Germinal center (tissue), 1 donor: ENCODE measurements at places on chromosomes 5 and 9.
A peak's percentile ranks its signal among the peaks of the same experiment; 100 is the strongest.

DNA sequence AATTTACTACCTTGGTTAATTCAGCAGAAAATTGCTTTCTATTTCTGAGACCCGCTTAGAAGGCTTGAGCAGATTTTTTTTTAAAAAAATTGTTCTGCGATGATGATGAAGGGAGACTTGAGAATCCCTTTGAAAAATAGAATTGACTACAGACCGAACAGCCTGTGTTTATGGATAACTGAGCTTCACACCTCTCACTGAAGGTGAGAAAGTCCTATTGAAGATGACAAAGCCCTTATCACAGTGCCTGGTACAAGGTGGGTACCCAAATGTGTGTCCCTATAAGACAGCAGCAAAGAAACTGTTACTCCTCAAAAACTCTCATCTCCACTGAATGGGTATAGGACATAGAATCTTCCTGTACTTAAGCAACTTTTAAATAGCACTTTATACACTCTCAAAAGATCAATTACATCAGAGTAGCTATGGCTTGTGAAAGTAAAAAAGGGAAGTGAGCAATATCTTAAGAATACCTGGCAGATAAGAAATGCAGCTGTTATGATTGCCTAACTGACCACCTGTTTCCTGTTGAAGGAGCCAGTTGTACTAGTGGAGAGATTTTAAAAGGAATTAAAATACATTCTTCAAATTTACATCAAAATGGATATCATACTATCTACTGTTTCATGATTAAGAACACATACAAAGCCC lies 419.7 kb downstream of the CHSY3 start:
- DNase-seq = peak; percentile 24

DNA sequence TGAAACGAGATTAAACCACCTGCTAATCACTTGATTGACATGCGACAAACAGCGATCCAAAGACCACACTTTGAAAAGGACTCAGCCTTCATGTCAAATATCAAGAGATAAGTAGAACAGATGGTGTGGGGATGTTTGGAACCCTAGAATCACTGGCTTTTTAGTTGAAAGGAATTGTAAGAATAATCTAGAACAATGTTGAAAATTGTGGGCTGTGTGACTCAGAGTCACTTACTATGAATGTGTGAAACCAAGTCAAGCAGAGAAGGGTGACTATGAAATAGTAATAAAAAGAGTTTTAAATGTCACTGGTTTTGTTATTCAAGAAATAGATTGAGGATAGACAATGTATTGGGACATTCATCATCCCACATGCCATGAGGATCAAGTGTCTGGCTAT lies 14.1 kb upstream of the C1QTNF3 start:
- no peak for DNase-seq

- peak; percentile 27 for DNase-seq
Observed at GRCh38 chr5:156815988-156816599, 34.0 kb upstream of the PPP1R2B start.

GRCh38 chr5:125043781-125044391 lies 297.4 kb upstream of the ZNF608 start:
- no peak for DNase-seq

DNA sequence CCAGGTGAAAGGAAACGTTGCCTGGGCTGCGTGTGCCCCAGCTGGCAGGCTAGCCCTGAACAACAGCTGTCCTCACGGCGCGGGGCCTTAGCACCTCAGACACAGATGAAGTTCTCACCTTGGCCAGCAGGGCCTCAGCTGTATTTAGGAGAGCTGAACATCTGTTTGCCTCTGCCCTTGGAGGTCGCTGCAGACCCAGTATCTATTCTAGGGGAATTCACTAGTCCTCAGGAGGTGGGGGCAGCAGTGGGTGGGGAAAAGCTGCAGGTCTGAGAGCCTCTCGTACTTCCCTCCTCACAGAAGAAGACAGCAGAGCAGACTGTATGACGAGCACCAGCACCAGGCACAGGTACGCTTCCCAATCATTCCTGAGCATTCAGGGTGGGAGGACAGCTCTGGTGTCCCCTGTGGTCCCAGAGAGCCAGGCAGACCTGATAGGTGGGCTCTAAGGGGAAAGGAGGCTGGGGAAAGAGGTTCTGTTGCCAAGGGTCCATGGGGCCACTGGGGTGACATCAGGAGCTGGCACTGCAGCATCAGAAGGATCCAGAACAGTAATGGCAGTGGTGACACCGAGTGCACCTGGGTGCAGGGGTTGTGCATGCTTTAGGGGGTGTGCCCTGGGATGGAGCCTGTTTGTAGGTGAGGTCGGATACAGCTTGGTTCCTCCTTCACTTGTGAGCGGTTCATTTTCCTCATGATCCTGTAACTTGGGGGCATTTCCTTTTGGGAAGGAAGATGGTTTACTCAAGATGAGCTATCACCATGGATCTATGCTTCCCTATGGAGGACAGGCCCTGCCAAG lies 13.8 kb downstream of the CD74 start:
- DNase-seq = peak; percentile 87

GRCh38 chr5:130279386-130279785 lies 375.1 kb downstream of the CHSY3 start:
- no peak for DNase-seq

- DNase-seq = no peak
Observed at GRCh38 chr5:997001-997474, 11.6 kb upstream of the NKD2 start.

DNA sequence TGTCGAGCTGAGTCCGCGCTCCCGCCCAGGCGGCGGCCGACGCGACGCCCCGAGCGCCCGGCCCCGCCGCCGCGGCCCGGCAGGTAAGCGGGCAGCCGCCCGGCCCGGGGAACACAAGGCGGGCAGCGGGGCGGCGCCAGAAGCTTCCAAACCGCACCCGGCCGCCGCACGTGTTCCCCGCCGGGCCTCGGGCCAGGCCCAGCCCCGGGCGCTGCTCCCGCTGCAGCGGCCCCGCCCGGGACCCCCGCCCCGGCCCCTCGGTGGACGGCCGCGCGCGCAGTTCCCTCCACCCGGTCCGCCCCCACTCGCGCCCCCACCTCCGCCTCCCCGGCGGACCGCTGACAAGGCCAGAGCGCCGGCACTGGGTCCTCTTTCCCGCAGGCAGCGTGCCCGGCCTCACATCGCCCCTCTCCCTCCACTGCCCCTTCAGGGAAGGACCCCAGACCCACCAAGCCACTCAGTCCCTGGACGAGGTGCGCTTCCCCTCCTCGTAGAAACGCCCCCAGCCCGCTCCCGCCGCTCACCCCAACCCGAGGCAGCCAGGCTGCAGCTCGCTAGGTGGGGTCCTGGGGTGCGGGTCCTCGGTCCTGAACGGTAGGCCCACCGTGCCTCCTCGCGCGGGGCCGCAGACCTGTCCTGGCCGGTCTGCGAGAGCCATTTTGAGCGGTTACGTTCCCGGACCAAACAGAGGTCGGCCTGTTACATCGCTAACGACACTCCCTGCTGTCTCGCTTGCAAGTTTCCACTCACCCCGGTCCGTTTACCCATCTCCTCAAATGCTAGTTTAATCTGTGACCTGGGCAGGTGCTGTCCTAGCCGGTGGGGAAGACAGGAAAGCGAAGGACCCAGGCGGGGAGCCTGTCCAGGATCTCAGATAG lies 475 bp downstream of the WDR5 start:
- DNase-seq = peak; percentile 35

GRCh38 chr5:138981586-138981985 lies 106.5 kb upstream of the LRRTM2 start:
- no peak for DNase-seq

DNA sequence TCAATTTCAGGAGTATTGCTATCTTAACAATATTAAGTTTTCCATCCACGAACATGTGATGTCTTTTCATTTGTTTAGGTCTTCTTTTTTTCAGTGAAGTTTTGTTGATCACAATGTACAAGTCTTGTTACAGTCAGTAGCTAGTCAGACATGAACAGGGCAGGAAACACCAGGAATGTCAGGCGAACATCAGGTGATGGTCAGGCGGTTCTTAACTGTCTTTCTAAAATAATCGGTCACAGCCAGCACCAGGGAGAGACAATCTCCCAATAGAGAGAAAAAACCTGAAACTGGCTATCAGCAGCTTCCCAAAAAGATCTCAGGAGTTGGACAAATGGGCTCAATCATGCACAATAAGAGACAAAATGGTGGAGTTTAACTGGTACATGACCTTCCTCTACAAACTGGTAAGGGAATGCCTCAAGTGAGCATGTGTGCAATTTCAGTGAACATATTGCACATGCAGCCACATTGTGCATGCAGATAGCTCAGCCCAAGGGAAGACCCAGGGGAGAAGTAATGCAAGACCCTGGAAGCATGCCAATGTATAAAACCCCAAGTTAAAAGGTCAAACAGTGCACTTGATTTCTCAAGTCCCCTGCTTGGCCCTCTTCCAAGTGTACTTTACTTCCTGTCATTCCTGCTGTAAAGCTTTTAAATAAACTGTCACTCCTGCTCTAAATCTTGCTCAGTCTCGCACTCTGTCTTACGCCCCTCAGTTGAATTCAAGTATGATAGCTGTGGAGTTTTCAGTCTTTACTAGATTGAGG lies 176.1 kb upstream of the RASEF start:
- DNase-seq = no peak

- DNase-seq = no peak
Observed at GRCh38 chr5:87278590-87279100, 11.0 kb downstream of the RASA1 start.

DNA sequence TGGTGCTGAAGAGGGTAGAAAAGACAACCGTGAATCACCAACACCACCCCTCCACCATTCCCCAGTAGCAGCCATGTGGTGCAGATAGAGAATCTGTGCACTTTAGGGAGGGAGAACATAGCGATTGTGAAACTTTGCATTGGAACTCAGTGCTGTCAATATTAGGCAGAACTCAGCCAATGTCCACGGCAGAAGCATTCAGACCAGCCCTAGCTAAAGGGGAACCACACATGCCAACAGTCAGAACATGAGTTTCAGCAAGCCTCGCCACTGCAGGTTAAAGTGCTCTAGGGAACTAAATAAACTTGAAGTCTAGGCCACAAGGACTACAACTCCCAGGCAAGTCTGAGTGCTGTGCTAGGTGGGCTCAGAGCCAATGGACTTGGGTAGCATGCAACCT lies 38.5 kb upstream of the DEPDC1B start:
- no peak for DNase-seq

DNA sequence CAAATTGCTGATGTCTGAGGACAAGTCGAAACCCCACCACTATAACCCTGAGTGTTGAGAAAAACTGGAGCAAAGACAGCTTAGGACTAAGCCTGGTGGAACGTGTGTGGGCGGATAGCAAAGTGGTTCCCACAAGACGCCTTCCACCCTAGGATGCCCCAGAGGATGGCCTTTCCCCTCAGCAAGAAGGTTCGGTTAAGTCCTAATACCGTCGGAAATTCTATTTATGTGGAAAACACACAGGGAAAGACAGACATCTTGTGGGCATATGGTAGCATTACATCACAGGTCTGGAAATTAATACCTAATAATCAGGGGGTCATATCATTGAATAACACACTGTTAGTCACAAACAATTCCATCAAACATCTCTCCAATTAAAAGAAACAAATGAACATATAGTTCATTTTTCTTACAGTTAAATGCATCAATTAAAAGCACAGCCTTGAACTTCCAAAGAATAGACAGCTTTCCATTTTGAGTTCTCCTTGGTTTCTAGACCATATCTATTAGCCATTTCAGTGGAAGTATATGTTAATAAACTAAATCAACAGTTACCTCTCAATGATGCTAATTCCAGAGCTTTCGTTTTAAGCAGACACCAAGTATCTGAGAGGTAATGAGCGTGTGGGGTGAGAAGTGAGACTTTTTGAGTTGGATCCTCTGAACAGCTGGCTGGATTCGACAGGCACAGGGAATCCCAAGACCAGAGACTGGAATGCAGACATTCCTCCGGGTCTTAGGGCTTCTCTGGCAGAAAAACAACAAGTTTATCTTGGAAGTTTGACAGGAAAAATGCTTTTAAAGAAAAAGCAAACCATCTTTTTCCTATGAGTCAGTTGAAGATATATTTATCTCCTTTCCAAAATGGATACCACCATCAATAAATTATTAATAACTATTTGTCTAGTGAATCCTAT lies 2.9 kb upstream of the ICE1 start:
- DNase-seq = no peak

DNA sequence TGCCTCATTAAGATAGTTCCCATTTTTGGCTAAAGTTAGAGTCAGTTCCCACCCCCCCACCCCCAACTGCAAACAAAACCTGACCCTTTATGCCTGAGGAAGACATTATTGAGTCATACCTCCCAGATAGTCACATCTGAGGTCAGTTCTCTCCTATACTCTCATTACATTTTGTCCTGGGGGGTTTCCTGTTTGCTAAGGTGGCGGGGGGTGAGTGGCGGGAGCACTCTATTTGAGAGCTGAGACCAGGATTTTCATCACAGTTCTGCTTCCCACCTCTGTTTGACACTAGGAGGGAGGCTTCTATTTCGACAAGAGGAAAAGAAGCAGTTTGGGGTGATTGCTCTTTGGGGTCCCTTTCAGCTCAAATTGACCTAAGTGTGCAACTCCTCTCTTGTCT lies 59.4 kb upstream of the ICE1 start:
- no peak for DNase-seq

GRCh38 chr5:124602925-124603650 lies 143.4 kb downstream of the ZNF608 start:
- no peak for DNase-seq

DNA sequence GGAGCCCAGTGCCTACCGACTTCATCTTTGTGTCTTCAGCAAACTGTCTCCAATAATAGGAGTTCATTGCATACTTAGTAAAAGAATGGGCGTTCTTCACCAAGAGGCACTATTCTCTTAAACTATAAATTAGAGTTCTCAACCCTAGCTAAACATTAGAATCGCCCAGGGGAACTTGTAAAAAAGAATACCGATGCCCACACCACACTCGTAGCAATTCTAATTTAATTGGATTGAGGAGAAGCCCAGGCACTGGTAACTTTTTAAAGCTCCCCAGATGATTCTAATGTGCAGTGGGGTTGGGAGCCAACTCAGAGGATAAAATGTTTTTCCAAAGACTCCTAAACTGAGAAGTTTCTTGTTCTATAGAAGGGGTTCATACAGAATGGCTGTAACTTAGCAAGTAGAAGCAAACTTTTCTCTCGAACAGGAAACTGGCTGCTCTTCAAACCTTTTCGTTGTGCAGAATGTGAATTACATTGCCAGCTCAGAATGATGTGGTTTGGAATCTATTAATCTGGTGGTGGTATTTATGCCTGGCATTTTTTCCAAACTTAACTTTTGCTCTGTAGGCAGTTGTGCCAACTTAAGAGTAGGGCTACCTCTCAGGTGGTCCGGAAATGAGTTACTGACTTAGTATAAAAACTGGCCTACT lies 26.4 kb upstream of the NFIB start:
- DNase-seq = no peak

- no peak for DNase-seq
Observed at GRCh38 chr9:114153761-114154599, 1.4 kb upstream of the COL27A1 start.

- no peak for DNase-seq
Observed at GRCh38 chr5:115487168-115487567, 57.4 kb downstream of the FEM1C start.

GRCh38 chr5:87048156-87048555 lies 219.5 kb upstream of the RASA1 start:
- DNase-seq = no peak

- peak; percentile 26 for DNase-seq
Observed at GRCh38 chr9:5442400-5443011, 4.8 kb upstream of the PLGRKT start.

GRCh38 chr9:81575956-81576355 lies 113.4 kb downstream of the TLE1 start:
- DNase-seq = no peak

- DNase-seq = no peak
Observed at GRCh38 chr5:112116371-112116770, 302.7 kb downstream of the EPB41L4A start.

GRCh38 chr5:76383126-76383832 lies 19.8 kb upstream of the IQGAP2 start:
- DNase-seq = no peak
